ENCODE measurements at places on chromosomes 5 and 9.
A peak's percentile ranks its signal among the peaks of the same experiment; 100 is the strongest.

DNA sequence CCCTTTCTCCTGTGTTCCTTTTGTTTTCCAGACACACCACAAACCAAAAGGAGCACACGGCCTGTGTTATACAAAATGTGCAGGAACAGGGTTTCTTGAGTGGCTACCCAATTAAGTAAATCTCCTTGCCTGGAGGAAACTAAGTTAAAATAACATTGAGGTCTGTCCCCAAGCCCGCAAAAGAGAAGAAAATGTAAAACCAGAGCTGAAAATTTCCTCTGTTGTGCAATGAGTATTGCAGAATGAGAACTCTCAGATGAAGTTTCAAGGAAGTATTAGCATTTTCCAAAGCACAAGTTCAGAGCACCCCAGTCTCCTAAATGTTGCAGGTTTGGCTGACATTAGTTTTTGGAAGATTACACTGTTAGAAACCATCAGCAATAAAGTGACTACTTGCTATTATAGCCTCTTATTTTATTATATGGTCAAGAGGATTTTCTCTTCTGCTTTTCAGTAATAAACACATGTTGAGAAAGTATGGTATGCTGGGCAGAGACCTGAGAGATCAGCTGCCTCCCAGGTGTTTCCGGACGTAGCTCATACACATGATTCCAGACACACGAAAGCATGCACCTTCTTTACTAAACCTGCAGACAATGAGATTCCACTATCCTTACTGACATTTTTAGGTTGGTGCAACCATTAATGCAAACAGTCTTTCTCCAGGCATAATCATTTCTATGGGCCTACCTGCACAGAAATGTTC, 161.3 kb downstream of the SNCAIP start:
- no peak for DNase-seq

DNA sequence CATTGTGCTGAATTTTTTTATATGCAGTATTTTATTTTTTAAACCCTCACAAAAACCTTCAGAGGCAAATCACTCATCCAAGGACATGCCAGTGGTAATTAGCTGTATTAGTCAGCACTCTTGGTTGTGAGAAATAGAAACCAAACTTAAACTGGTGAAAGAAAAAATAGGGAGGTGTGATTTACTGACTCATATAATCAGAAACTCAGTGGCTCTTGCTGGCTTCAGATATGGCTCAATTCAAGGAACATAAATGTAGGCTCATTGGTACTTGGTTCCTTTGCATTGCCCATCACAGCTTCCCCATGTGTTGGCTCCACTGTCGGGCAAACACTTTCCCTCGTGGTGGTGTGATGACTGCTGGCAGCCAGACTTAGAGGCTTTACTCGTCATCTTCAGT, 497.2 kb downstream of the MAT2B start:
- DNase-seq, result no peak

GRCh38 chr5:110625376-110625999, 101.0 kb downstream of the TMEM232 start:
- peak; percentile 37 for DNase-seq

DNA sequence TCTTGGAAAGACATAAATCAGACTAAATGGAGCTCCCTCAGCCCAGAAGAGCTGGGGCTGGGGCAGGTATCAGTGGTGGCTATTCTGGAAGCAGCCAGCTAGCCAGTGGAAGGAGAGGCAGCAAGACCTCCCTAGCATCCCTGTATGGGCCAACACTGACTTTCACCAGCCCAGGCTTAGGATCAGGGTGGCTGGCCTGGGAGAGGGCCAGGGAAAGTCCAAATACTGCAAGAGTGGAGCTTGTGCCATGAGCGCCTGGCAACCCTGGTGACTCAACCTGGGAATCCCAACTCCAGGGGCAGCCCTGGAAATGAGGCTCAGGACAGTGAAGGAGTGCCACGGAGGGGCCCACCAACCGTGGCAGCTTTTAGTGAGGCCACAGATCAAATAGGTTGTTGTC, 7.6 kb upstream of the IRF1 start:
- DNase-seq, result no peak

DNA sequence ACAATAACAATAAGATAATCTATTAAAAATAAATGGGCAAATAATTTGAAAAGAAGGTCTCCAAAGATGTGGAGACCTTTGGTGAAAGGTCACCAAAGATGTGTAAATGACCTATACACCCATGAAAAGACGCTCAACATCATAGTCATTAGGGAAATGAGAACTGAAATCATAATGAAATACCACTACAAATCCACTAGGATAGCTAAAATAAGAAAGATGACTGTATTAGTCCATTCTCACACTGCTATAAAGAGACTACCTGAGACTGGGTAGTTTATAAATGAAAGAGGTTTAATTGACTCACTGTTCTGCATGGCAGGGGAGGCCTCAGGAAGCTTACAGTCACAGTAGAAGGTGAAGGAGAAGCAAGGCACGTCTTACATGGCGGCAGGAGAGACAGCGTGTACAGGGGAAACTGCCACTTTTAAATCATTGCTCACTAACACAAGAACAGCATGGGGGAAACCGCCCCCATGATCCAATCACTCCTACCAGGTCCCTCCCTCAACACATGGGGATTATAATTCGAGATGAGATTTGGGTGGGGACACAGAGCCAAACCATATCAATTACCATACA, 339.6 kb downstream of the ENC1 start:
- DNase-seq, result no peak
